Vagina (tissue), 2 donors: ENCODE measurements at places on chromosomes 6 and 20.

- no peak for DNase-seq
Measured at GRCh38 chr6:106974336-106974998, at the start of gene CD24. CD24 (minus strand) TSS chr6:106974729; CDS start chr6:106974646, 83 bp downstream.

DNA sequence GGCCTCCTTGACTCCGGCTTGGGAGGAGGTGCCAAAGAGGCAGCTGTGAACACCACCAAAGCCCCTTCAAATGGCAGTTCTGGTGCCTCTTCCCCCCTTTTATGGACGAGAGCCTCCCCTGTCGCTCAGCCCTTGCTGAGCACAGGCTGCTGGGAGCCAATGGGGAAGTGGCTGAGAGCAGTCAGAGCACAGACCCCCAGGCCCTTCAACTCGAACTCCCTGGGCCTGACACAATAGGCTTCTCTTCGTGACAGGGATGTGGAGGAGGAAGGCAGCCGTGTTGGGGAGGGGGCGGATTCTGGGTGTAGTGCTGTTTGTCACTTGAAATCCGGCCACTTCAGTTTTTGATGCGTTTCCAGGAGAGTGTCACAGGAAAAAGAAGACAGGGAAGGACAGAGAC is at the start of gene PDYN:
Gene PDYN, minus strand, starts transcription at position 73 of the 400 bp plus-strand sequence. CDS start 10,974 bp downstream, outside the sequence.
- peak; percentile 42 for DNase-seq

DNA sequence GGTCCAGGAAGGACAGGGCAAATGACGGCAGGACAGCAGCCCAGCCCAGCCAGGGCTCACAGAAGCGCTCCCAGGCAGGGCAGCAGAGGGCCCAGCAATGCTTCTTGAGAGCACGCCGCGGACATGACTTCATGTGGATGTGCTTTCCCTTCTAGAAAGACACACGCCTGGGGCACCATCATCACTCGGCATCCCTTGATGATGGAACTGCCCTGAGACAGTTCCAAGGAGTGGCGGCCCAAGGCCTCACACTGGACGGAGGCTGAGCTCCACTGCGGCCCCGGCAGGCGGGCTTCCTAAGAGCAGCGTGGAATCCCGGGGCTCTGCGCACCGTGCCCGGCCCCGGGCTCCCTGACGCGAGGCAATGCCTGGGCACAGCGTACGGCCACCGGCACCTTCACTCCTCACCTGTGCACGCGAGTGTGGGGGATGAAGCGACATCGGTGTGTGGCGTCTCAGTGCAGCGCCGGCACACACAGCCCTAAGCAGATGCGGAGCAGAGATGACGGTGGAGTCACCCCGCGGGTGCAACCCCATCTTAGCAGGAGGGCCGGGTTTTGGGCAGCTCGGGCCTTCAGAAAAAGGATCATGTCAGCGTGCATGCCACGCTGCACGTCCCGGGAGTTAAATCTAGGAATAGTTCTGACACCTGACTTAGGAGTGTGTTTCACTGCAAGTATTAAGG is 86.6 kb downstream of the THBS2 start:
- DNase-seq = peak; percentile 69

DNA sequence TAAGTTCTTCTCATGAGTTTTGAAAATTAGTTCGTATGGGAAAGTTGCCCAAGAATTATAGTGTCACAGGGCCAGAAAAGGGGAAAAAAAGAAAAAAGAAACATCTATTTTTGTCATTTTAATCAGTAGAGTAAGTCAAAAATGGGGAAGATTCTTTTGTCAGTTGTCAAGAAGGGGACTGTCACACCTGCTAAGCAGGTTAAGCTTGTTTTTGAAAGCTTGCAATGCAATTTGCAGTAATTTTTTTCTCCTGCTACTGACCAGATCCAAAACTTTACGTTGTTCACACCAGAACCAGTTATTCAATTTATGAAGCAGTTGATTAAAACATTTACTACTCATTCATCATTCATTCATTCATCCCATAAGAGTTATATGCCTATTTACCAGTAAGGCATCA is 171.4 kb downstream of the SOX4 start:
- DNase-seq = no peak

- DNase-seq = no peak
Measured at GRCh38 chr20:17559338-17559737, 10.5 kb upstream of the DSTN start.

DNA sequence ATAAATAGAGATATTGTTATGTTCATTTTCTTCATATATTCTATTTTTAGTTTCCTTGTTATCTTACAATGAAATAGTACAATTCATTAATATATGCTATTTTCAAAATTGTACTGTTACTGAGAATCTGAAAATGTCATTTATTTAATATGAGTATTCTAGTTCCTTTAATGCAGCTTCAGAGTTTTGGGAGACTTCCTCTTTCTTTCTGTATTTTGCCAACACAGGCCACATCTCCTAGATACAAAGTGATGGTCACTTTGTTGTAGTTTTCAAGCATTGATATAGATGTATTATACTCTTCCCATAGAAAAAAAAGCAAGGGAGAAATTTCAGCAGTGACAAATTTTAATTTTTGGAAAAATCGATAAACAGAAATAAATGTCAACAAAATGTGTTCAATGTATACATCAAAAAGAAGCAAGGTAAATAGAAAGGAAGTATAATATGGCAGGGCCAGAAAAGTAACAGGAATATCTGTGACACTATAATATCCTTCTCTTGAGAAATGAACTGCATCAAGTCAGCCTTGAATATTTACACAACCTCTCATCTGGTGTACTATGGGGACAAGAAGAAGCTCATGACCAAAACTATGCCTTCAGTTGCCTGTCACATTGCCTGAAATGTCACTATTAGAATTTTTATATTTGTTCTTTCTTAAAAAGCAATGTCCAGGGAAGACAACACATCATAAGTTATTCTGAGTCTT is 396.0 kb downstream of the TBC1D32 start:
- no peak for DNase-seq
